ENCODE measurements at places on chromosomes 13 and 19.

DNA sequence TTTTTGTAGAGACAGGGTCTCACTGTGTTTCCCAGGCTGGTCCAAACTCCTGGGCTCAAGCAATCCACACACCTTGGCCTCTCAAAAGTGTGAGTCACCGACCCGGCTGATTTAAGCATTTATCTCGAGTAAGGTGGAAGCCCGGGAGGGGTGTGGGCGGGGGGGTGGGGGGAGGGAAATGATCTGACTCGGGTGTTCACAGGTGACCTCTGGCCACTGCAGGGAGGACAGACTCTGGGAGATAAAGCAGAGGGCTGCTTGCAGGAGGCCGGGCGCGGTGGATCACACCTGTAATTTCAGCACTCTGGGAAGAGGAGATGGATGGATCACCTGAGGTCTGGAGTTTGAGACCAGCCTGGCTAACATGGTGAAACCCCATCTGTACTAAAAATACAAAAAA, 7.9 kb downstream of the DENND1C start:
- DNase-seq: no peak

GRCh38 chr13:85529218-85529594, 270.0 kb downstream of the SLITRK6 start:
- DNase-seq: no peak

- no peak for DNase-seq
Measured at GRCh38 chr13:43792076-43792881, 5.5 kb upstream of the ENOX1 start.

GRCh38 chr13:110257408-110257807, 49.5 kb downstream of the COL4A1 start:
- no peak for DNase-seq

DNA sequence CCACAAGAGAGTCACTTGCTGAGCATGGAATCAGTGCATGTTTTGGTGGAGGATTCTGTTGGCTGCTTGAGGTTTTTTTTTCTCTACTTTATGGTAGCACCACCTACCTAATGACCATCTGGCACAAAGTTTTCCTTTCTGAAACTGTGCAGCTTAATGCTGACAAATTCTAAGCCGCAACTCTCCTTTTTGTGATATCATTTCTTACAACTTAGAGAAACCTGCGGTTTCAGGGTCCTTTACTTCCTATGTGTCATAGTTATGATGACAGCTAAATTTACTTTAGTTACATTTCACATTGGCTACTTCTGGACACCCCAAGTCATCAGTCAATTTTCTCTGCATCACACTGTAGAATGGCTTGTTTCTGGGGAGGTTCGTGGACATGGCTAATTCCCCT, 115.4 kb upstream of the TMTC4 start:
- no peak for DNase-seq

DNA sequence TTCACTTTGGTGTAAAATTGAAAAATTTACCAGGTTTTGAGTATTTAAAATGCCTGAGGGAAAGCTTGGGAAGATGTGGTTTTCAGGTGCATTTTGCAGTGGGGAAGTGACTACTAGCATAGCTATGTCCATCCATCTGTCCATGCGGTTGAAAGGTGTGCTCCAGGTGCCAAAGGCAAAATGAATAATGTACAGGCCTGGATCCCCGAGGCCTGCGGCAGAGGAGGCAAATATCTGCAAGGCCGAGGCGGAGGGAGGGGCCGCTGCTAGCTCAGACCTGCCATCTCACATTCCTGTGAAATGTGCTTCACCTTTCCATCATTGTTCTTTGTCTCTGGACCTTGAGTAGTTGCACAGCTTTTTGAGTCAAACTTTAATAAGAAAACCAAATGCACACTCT, 65.5 kb downstream of the ERCC5 start:
- DNase-seq: no peak

DNA sequence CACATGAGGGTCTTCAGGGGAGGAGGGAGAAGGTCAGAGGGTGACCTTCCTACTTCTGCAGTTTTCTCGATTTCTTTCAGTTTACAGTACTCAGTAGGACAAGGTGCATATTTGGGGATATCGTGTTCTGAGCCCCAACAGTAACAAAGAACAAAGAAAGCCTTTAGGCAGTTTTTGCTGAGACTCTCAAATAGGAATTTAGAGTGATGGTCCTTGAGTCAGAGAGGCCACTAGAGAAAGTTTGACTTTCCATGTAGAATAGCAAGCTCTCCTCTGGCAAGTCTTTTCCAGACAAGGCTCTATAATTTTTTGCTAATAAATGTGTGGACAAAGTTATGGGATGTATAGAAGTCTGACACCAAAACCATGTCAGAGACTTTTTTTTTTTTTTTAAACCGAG, 194.6 kb downstream of the TM9SF2 start:
- DNase-seq: no peak

DNA sequence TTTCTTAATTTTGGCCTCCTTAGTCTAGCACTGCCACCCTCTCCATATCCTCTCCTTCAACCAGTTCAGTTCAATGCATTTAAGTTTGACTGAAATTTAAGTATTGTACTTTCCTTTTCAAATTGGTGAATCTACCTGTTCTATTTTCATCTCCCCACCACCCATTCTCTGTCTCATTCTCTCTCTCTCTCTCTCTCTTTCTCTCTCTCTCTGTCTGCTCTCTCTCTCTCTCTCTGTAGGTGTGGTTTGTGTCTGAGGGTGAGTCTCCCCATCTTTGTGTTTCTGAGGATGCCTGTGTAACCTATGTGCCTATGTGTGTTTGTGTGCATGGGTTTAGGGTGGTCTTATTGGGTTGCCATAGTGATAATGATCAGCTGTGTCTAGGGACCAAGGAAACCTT, 10.1 kb downstream of the PDX1 start:
- DNase-seq: no peak

GRCh38 chr19:29277102-29277501, 64.2 kb upstream of the UQCRFS1 start:
- peak; percentile 15 for DNase-seq

Data from stimulated activated CD8-positive, alpha-beta memory T cell treated with anti-CD3 and anti-CD28 coated beads, Interleukin-7, amount 100 ng/mL, for 1 hour (primary cell).